ENCODE measurements at places on chromosomes 2 and 18.
A peak's percentile ranks its signal among the peaks of the same experiment; 100 is the strongest.

GRCh38 chr2:202633470-202633869 is 1.3 kb upstream of the FAM117B start:
- no peak for DNase-seq

DNA sequence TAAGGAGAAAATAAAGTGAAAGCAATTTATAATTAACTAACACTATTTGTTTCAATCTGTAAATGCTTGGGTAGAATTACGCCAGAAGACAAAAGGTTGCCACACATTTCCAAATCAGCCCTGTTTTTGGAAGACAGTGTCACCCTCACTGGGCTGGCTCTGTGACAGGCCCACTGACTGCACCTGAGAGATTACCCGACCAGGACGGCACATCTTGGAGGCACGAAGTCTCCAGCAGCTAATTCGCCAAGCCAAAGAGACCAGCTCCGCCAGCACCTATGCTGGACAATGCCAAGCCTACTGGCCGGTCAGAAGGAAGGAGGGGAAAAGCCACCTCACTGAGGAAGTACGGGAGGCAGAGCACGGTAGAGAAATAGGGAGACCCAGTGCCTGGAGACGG is 61.9 kb downstream of the CYB5A start:
- DNase-seq: no peak

DNA sequence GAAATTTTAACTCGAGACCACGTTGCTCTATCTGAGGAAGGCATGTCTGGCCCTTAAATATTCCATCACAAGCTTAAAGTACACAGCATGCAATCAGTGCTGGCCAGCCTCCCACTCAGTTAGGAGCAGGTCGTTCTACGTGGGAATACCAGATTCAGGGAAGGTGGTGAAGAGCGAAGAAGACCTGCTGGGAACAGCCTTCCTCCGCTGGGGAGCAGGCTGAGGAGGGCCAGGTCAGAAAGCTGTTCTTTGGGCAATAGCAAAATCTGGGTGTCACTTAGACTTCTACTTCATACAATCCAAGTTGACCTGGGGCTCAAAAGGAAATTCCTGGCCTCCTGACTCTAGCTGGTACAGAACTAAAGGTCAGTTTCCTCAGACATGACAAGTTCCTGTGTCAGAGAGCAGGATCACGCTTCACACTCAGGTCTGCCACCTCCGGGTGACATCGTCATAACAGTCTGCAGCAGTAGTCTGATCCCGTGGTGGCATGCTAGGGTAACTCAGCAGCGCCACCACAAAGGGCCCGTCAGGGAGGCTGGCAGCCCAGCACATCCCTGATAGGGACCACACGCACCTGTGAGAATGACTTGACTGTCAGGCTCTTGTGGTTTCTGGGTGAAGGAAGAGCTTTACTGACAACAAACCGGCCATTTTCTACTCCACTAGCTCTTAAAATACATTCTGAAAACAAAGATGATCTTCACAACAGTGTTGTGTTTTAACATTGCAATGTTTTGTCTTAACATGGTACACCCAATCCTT is 35.2 kb upstream of the NAPG start:
- DNase-seq: peak; percentile 25

GRCh38 chr2:8525582-8526402 is 156.1 kb upstream of the ID2 start:
- no peak for DNase-seq

DNA sequence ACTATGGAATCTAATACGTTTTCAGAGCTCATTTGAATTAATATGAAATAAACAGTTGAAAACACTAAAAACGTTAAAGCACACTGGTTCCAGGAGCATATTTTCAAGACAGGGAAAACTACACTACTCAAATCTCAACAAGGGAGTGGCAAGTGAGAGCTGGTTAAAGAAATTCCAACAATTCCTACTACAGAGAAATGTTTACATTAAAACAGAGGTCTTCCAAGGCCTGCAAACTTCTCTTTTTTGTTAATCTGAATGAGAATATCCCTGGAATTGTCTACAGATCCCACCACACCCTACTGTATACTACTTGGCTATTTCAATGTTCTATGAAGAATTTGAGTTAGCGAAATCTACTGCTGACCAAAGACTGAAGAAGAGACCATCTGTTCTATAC is 231.5 kb downstream of the ZEB2 start:
- DNase-seq: no peak

GRCh38 chr2:106065983-106066820 is 127.9 kb downstream of the UXS1 start:
- no peak for DNase-seq

Data from stimulated activated CD4-positive, alpha-beta T cell treated with anti-CD3 and anti-CD28 coated beads, TNF-alpha, amount 100 ng/mL, for 24 hours (primary cell).